B cell (primary cell): ENCODE measurements at places on chromosomes 5 and 9. TPM values are rescaled to one million over a fixed set of nuclear protein-coding genes. Genes with fewer than 3 reads are reported as not detected.

DNA sequence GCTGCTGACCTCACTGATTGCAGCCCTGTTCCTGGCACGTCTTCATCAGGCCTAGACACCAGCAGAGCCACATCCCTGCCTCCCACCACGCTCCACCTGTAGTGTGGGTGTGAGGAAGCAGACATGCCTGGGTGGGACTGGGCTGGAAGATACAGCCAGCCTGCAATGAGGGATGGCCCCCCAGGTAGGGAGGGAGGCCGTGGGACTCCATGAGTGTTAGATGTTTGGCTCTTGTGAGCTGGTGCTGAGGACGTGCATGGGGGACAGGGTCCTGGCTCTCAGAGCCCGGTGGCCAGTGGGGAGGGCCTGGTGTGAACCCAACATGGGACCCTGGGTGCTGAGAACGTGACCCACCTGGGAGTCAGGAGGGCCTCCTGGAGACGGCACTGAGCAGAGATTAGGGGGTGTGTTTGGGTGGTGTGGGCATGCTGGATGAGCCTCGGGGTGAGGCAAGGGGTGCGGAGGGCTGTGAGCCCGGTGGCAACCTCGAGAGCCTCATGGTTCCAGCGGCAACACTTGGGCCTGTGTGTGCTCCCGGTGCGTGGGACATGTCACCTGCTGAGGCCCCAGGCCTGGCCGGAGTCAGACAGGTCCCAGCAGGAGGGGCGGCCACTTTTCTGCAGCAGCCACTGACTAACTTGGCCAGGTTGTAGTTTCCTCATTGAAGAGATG lies 87.6 kb downstream of the PHF2 start:
- no peak for DNase-seq

The CCDC180 gene
- 7.1 and 14.1 TPM in 2 replicates for total RNA-seq

GRCh38 chr5:112411903-112412302 lies 7.2 kb downstream of the EPB41L4A start:
- DNase-seq, result no peak

The RASGRF2 gene
- total RNA-seq, result 0.24 and 0.37 TPM in 2 replicates

DNA sequence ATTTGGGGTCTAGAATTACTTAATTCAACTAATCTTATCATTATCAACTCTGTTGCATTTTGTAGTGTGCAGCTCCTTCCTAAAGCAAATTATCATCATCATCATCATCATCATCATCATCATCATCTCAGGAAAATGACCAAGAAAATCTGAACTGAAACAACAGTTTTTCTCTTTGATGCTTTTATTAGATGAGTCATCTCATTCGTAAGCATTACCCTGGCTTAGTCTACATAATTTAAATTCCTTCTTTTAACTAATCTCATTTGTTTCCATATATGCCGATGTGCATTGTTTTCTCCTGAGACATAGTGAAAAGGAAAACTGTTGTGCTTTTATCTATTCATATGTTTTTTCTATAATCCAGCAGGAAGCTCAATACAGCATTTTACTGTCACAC lies 173.0 kb upstream of the PDE4D start:
- no peak for DNase-seq
